Mucosa of gallbladder (tissue), 1 donor: ENCODE measurements at places on chromosomes 6 and 20. TPM values are rescaled to one million over a fixed set of nuclear protein-coding genes. Genes with fewer than 3 reads are reported as not detected.

DNA sequence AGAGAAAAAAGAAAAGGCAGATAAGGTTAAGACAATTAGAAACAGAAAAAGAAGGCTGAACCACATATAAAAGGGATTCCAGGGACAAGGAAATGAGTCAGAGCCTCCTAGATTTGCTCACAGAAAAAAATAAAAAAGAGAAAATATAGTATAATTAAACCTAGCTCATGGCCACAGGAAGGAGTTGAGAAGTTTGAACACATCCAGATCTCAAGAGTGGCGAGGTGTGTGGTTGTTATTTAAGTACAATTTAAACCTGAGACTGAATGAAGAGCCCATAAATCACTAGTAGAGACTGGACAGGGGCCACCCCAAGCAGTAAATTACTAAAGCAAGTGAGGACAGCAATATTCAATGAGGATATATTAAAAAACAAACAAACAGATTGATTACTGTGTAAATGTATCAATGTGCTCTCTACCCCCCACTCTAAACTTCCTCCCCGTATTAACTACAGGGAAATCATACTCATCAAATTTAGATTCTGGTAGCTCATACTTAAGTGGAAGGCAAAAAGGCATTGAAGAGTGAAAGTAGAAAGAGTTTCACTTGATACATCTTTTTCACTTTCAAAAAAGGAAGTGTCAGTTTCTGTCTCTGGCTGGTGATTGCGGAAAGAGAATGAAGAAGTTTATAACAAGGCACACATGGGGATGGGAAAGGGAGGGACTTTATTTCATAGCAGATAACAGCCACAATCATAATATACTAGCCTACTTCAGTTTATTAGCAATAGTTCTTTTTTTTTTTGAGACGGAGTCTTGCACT is 49.3 kb upstream of the SCAF8 start:
- DNase-seq = no peak

GRCh38 chr20:40979247-40979646 is 49.4 kb upstream of the TOP1 start:
- no peak for DNase-seq

DNA sequence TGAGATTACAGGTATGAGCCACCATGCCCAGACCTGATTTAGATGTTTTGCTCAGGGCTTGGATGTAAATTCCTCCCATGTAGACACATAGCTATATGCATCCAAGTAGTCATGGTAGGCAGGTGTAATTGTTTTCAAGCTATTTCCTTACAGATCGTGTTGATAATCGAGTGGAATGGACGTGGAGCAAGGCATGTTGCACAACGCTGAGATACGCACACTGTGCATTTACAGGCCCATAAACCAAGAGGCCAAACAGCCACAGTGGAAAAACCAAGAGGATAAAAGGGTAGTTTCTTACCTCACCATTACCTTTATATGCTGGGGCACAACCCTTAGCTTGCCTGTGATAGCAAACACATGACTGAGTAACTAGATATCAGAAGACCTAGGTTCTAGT is 51.0 kb upstream of the ADGRF1 start:
- no peak for DNase-seq

- DNase-seq = peak; percentile 85
Observed at GRCh38 chr6:27836783-27837624, 75.2 kb downstream of the OR2B2 start.

DNA sequence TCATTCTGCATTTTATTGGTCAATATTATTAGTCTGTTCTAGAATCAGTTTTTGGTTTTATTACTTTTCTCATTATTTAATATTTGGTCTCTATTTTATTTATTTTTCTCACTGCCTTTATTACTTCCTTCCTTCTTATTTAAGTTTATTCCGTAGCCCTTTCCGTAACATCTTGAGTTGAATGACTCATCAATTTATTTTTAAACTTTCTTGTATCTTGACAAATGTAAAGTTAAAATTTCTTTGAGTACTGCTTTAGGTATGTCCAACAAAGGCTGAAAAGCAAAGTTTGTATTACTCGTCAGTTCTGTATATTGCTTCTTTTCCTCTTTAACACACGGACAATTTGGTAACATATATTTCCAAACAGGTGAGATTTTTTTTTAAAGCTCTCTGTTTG is 192.0 kb downstream of the CD109 start:
- DNase-seq = no peak

GRCh38 chr6:170243386-170243785 is 47.5 kb downstream of the DLL1 start:
- DNase-seq = no peak

GRCh38 chr6:41065550-41066026 is 6.6 kb downstream of the OARD1 start:
- no peak for DNase-seq

Gene VSX1
- total RNA-seq = not detected

Gene SLC35D3
- total RNA-seq = not detected

Gene LBP
- 0.55 TPM for total RNA-seq
